ENCODE measurements at places on chromosomes 12 and 14. TPM values are rescaled to one million over a fixed set of nuclear protein-coding genes. Genes with fewer than 3 reads are reported as not detected.

GRCh38 chr14:65159281-65160062 lies 57.2 kb upstream of the MAX start:
- no peak overlapping the region for H3K27ac ChIP-seq
- no peaks in the 10 kb centered on the region for H3K4me1 ChIP-seq
- no peaks in the 10 kb centered on the region for H3K36me3 ChIP-seq
- no peaks in the 10 kb centered on the region for H3K27me3 ChIP-seq
- DNase-seq = no peak

CCDC175 gene
- total RNA-seq = not detected

PLCZ1 gene
- total RNA-seq = not detected

GRCh38 chr12:100528471-100529127 lies 44.9 kb upstream of the GAS2L3 start:
- no peak overlapping the region for H3K4me3 ChIP-seq
- H3K27ac ChIP-seq = no peak overlapping the region
- H3K4me1 ChIP-seq = no peaks in the 10 kb centered on the region
- DNase-seq = no peak

CCDC91 gene
- 33.4 TPM for total RNA-seq

- H3K4me1 ChIP-seq = no peaks in the 10 kb centered on the region
- no peaks in the 10 kb centered on the region for H3K36me3 ChIP-seq
- DNase-seq = no peak
- H3K27me3 ChIP-seq = no peaks in the 10 kb centered on the region
Observed at GRCh38 chr14:86153480-86153879, 623.5 kb downstream of the FLRT2 start.

DNA sequence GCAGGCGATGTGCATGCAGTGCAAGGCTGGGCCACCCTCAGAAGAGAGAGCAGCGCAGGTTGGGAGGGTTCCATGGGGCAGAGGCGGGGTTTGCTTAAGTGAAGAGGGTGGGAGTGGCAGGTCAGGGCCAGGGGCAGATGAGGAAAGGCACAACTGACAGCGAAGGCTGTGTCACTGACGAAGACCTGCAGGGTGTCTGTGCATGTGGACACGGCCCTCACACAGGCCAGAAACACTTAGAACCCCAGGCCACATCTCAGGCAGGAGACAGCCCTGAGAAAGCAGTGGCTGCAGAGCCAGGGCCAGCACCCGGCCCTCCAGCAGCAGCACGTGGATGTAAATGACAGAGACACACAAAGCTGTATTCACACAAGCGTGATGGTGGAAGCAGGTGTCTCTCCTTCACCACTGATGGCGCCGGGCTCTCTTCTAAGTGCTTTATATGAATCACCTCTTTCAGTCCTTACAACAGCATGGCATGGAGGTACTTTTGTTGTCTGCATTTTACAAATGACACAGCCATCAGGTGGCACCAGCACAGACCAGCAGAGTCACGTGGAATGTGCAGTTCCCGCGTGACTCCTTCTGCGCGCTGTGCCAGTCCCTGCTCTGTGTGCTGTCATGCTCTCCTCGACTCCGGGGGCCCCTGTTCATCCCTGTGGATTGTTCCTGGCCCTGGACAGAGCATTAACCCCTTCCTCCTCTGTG lies 54.6 kb downstream of the TSPAN11 start:
- peak; percentile 22 for DNase-seq
- no peak overlapping the region for H3K4me3 ChIP-seq
- no peak overlapping the region for H3K27ac ChIP-seq
- no peaks in the 10 kb centered on the region for H3K27me3 ChIP-seq
- H3K4me1 ChIP-seq = no peaks in the 10 kb centered on the region
- H3K36me3 ChIP-seq = no peaks in the 10 kb centered on the region

GRCh38 chr12:27048822-27049752 lies 26.7 kb downstream of the MED21 start:
- H3K36me3 ChIP-seq = no peaks in the 10 kb centered on the region
- H3K4me1 ChIP-seq = no peaks in the 10 kb centered on the region
- H3K4me3 ChIP-seq = no peak overlapping the region
- no peaks in the 10 kb centered on the region for H3K27me3 ChIP-seq
- DNase-seq = no peak

NACA gene
- 2,266 TPM for total RNA-seq

DNA sequence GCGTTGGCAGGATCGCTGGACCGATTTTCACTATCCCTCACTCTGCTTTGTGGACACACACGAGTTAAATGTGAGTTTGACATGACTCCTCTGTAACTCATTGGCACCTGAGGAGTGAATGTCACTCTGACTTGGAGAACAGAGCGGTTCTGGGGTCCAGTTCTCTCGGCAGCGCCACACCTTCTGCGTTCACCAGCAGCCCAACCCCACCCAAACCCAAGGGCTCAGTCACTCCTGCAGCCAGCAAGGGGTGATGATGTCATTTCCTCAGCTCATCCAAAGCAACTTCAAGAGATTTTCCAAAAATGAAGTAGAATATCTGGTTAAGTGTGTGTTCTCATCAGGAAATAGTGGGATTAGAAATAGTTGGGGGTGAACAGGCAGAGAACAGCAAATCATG lies 36.3 kb downstream of the ADGRD1 start:
- no peaks in the 10 kb centered on the region for H3K4me1 ChIP-seq
- no peaks in the 10 kb centered on the region for H3K36me3 ChIP-seq
- DNase-seq = no peak

DNA sequence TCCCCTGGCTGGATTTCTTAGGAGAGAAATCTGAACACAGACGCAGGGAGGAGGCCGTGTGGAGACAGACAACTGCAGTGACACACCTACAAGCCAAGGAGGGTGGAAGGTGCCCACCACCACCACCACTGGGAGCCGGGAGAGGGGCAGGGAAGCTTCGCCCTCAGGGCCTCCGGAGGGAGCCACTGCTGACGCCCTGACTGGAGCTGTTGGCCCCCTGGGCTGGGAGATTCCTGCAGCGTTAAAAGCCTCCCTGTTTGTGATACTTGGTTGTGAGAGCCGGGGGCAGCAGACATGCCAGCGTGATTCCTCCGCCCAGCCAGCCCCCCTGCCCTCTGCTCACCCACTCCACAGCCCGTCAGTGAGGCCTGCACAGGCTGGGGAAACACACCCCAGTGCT lies 72.0 kb downstream of the CHGA start:
- H3K4me1 ChIP-seq = peaks cover 40% of the 10 kb centered on the region
- H3K36me3 ChIP-seq = peaks cover 7% of the 10 kb centered on the region
- no peak for DNase-seq
- H3K27me3 ChIP-seq = no peaks in the 10 kb centered on the region

DNA sequence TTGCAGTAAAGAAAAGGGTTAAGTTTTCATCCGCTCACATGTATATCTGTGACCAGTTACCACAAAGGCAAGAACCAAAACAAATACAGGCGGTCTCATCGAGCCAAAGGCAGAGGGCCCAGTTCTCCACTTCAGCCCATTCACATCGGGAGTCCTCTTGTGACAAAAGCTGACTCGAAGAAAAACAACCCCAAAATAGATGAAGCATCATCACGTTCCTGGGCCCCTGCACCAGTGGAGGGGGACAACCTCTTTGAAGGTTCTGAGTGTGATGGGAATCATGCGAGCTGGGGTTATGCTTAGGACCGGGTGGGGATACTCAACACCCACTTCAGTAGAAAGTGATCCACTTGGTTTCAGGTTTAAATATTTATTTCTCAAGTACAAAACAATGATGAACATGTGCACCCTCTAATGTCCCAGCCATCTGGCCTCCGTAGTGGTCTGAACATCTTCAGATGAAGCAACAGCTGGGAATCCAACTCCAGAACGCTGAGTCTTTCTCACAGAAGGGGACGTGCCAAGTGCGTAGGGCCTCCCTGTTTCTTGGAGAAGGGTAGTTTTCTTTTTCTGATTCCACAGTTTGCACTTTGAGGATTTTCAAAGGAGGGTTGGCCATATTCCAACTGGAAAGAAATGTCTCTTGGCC lies 8.4 kb downstream of the GSC start:
- no peaks in the 10 kb centered on the region for H3K36me3 ChIP-seq
- DNase-seq = no peak
- no peaks in the 10 kb centered on the region for H3K27me3 ChIP-seq
- no peaks in the 10 kb centered on the region for H3K4me1 ChIP-seq
- no peak overlapping the region for H3K4me3 ChIP-seq

DNA sequence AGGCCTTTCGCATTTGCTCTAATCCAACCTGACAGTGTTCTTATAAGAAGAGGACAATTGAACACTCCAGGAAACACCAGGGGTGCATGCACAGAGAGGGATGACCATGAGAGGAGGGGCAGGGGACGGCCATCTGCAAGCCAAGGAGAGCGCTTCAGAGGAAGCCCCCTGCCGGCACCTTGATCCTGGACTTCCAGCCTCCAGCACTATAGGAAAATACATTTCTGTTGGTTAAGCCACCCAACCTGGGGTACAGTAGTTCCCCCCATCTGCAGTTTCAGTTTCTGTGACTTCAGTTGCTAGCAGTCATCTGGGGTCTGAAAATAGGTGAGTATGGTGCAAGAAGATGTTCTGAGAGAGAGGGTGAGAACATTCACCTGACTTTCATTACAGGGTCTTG lies 64.7 kb downstream of the CLMN start:
- H3K27me3 ChIP-seq = no peaks in the 10 kb centered on the region
- H3K36me3 ChIP-seq = 0 out of 2 replicates have a peak, but pooled peaks cover 2% of the 10 kb centered on the region
- H3K27ac ChIP-seq = no peak overlapping the region
- no peaks in the 10 kb centered on the region for H3K4me1 ChIP-seq

OTX2 gene
- total RNA-seq = not detected

MYF5 gene
- not detected for total RNA-seq

GRCh38 chr12:104467346-104467837 lies 10.6 kb downstream of the CHST11 start:
- H3K4me3 ChIP-seq = no peak overlapping the region
- DNase-seq = no peak
- no peaks in the 10 kb centered on the region for H3K27me3 ChIP-seq
- no peaks in the 10 kb centered on the region for H3K36me3 ChIP-seq

DNA sequence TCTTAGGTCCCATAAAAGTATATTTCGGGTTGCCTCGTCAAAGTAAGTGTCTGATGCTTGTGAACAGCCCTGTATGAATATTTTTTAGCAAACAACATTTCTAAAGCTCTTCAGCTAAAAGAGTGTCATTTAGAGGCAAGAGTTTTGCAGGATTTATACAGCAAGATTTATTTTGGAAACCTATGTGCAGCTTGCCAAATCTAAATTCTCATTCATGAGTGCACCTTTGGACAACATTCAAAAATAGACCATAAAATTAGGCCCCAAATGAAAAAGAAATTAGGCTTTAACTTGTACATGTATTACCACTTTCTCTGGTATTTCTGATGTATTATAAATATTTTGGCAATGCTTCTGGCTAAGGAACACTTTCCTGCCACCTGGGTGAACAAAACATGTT lies 224.4 kb upstream of the PDZRN4 start:
- H3K4me3 ChIP-seq = no peak overlapping the region
- no peaks in the 10 kb centered on the region for H3K36me3 ChIP-seq
- no peaks in the 10 kb centered on the region for H3K27me3 ChIP-seq
- H3K4me1 ChIP-seq = no peaks in the 10 kb centered on the region

DNA sequence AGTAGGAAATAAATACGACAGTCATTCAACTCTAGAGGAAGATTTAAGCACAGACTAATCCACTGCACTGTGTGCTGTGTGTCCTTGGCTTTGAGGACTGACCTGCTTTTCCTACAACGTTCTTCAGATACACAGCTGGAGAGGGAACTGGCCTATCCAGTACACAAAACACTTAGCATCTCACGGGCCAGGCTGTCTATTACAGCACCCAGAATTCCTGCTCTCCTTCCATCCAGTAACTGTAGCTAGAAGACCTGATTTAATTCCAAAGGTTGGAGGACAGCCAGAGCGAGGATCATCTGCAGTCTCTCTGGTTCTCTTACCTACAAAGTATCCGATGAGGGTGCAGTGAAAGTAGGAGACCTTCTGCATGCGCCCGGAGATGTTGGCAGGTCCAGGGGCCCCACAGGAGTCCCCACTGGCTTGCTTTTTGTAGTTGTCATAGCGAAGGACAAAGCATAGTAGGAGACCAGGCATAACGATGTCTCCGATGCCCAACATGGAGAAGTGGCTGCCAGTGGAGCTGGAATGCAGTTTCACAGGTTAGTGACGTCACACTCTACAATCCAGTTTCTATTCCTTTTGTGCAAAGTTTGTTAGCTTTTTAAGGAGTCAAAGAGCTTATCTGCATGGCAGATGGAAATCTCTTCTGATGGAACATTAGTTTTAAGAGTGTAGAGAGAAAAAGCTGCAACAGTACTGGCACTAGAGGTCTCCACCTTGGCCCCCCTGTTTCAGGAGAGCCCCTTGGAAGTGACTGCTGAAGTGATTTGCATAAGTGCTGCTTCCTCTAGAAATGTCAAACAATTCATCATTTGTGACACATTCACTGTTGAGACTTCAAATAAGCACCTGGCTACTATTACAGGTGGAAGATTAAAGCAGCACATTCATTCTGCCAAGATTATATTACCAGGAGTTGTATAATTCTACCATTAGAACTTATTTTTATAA lies 41.7 kb downstream of the ACADS start:
- no peaks in the 10 kb centered on the region for H3K27me3 ChIP-seq
- H3K4me3 ChIP-seq = no peak overlapping the region
- H3K36me3 ChIP-seq = peaks cover 16% of the 10 kb centered on the region
- H3K27ac ChIP-seq = no peak overlapping the region
- DNase-seq = no peak

PPP1R12A gene
- total RNA-seq = 77.5 TPM

KIF26A gene
- total RNA-seq = 72.1 TPM

DNA sequence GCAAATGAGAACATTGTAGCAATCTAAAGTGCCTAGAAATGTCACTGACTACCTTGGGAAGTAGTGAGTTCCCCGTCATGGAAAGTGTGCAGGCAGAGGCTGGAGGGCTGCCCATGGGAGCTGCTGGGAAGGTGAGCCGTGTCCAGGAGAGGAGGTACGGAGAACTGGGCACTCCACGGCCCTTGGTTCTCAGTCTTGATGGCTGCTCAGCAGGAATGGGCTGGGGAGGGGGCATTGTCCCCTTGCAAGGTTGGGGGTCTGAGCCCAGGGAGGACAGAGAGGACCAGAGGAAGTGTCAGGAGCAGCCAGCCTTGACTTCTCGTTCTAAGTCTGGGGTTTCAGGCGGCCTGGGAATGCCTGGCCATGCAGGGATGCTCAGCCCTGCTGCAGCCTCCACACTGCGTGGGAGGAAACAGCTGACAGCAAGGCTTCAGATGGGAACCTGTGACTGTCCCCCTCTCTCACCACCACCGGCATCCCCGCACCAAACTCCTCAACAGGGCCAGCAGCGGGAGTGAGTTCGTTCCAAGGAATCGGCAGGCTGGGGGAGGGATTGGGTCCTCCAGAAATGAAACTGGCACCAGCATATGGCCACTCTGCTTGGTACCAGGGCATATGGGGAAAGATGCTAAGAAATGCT lies 140.2 kb downstream of the BCL11B start:
- no peaks in the 10 kb centered on the region for H3K27me3 ChIP-seq
- no peak overlapping the region for H3K27ac ChIP-seq
- H3K36me3 ChIP-seq = no peaks in the 10 kb centered on the region
- H3K4me1 ChIP-seq = peaks cover 17% of the 10 kb centered on the region

GRCh38 chr12:121849665-121850064 lies 9.0 kb downstream of the HPD start:
- H3K27ac ChIP-seq = no peak overlapping the region
- DNase-seq = no peak
- H3K4me1 ChIP-seq = no peaks in the 10 kb centered on the region

- H3K27me3 ChIP-seq = no peaks in the 10 kb centered on the region
- no peaks in the 10 kb centered on the region for H3K4me1 ChIP-seq
- H3K4me3 ChIP-seq = no peak overlapping the region
- no peaks in the 10 kb centered on the region for H3K36me3 ChIP-seq
Observed at GRCh38 chr12:88267630-88268029, 125.5 kb downstream of the TMTC3 start.

GALNT8 gene
- total RNA-seq = not detected

ATXN3 gene
- total RNA-seq = 26.1 TPM

- H3K27me3 ChIP-seq = no peaks in the 10 kb centered on the region
- no peak overlapping the region for H3K27ac ChIP-seq
- H3K4me1 ChIP-seq = no peaks in the 10 kb centered on the region
- DNase-seq = peak; percentile 38
- no peaks in the 10 kb centered on the region for H3K36me3 ChIP-seq
- no peak overlapping the region for H3K4me3 ChIP-seq
Observed at GRCh38 chr12:20601668-20602280, 93.4 kb upstream of the SLCO1C1 start.
